Mesenteric fat pad (tissue), 1 donor: ENCODE measurements at places on chromosomes 11 and 22. TPM values are rescaled to one million over a fixed set of nuclear protein-coding genes. Genes with fewer than 3 reads are reported as not detected.

GRCh38 chr11:63817758-63818498 is 4.7 kb downstream of the SPINDOC start:
- DNase-seq = no peak

DNA sequence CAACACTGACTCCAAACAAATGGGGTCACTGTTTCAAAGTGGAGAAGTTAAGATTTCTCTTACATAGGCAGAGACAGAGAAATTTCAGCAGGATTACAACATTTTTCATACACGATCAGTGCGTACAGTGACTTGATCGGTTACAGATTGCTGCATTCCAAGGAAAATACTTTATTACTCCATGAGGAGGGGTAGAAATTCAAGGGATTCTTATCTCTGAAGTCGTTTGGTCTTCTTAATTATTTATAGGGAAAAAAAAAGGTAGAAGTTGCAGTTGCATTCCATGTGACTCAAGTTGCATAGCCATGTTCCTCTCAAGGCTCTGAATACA is 10.7 kb upstream of the SMIM38 start:
- DNase-seq = no peak

DNA sequence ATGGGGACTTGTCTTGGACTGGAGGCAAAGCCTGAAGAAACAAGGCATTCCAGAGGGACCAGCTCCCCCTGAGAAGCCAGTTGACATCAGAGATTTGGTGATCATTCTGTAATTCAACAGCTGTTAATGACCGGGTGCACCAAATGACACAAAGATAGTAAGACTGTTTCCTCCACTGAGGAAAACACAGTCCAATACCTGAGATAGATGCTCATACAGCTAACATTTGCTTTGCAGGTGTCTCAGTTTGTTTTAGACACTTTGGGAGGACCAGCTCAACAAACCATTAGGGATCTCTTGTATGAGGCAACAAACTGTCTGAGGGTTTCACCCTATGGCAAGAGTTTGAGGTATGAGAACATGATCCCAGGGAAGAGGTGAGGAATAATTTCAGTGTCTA is 237.2 kb upstream of the PLET1 start:
- DNase-seq = no peak

GRCh38 chr22:32518848-32519247 is 44.2 kb downstream of the FBXO7 start:
- no peak for DNase-seq

- DNase-seq = peak; percentile 82
These were observed 77.7 kb downstream of the MORC2 start for GRCh38 chr22:30890686-30891442.

DNA sequence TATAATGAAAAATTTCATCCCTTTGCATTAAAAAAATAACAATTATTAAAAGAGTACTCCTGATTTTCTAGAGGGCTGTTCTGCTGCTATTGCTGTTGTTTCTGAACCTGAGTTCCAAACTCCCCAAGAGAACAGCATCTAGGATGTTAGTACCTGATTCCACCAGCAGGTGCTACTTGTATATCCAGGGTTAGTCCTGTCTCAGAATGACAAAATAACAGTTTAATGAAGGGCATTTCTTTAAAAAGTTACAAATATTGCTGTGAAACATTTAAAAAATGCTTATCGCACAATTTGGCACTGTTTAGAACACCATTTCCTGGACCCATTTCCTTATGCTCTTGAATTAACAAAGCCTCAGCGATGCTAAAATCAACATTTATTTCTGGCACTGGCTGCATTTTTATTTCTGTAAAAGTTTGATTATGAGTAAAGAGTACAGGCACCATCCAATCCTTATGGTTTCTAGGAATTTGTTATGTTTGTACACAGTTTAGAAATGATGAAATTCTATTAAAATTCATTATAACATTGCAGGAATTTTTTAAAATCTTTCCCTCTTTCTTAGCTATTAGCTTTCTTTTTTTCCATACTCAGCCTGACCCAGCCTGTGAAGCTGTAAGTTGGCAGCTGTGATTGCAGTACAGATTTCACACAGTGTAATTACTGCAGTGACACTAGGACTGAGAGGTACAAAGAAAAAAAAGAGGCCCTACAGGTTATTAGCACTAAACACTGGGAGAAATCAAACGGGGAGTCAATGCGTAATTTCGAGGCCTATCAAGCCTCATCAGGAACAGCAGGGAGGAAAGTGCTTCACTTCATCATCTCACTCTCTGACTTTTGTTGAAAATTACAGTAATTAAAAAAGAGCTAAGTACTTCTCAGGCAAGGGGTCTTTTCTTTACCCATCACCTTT is 208.8 kb downstream of the DCDC1 start:
- DNase-seq = no peak

- DNase-seq = no peak
These were observed 107.1 kb downstream of the GAB2 start for GRCh38 chr11:78310500-78310909.

DNA sequence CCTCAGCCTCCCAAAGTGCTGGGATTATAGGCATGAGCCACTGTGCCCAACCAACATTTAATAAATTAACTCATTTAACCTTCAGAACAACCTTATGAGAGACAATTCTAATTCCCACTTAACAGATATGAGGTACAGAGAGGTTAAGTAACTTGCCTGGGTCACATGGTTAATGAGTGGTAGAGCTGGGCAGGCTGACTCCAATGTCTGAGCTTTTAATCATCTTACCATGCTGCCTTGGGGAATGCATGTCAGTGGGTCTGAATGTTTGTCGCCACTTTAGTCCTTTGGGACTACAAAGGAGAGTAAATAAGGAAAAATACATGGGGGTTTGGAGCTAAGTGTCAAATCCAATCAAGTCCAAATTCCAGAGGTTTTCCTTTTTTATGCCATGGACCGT is 11.2 kb upstream of the PIK3C2A start:
- no peak for DNase-seq

- no peak for DNase-seq
These were observed 8.1 kb downstream of the ATG13 start for GRCh38 chr11:46625406-46625805.

DNA sequence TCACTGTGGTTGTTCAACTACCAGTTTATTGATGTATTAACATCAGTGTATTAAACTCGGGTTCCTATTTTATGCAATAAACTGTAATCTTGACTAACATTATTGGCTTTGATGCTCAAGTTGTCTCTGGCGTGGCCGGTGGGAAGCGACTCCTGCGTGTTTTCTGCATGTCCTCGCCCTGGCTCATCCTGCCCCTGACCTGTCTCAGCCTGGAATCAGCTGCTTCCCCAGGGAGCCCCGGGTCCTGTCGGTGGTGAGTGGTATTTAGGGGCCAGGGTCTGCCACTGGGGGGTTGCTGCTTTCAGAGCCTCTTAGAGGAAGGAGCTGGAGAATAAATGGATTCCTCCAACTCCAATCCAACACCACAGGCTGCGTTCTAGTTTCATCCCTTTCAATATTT is 22.5 kb downstream of the IFITM10 start:
- peak; percentile 26 for DNase-seq

DNA sequence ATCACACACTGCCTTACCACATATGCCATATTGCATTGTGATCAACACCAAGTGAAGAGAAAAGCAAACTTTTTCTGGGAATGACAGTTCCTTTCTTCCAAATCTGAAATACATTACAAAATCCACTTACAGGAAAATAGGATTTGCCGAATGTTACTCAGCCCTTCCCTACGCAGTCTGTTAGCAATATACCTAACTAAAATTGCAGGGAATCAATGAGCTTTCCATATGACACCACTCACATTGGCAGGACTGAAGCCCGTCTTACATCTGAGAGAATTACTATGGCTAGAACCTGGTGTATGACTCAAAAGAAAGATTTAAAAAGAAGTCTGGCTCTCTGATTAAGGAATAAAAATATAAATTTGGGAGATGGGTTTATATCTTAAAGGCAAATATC is 136.0 kb downstream of the LRRC4C start:
- DNase-seq = no peak

MS4A12 gene
- not detected for total RNA-seq

CCDC87 gene
- not detected for total RNA-seq

TPBGL gene
- 1.6 TPM for total RNA-seq

MRGPRE gene
- total RNA-seq = not detected

OR5T3 gene
- not detected for total RNA-seq

TREH gene
- not detected for total RNA-seq
